ENCODE measurements at places on chromosomes 2 and 18.
A peak's percentile ranks its signal among the peaks of the same experiment; 100 is the strongest.

GRCh38 chr18:12928641-12929040 is 19.2 kb upstream of the SEH1L start:
- DNase-seq = no peak

- DNase-seq = no peak
Observed at GRCh38 chr2:3189076-3189591, 188.5 kb downstream of the EIPR1 start.

GRCh38 chr18:77000527-77000926 is 132.1 kb downstream of the MBP start:
- peak; percentile 34 for DNase-seq

GRCh38 chr2:216838151-216838550 is 21.7 kb downstream of the TNP1 start:
- DNase-seq = no peak

GRCh38 chr2:108570416-108570815 is 36.1 kb downstream of the LIMS1 start:
- peak; percentile 31 for DNase-seq

GRCh38 chr2:239081622-239082021 is 233.7 kb downstream of the TWIST2 start:
- no peak for DNase-seq

DNA sequence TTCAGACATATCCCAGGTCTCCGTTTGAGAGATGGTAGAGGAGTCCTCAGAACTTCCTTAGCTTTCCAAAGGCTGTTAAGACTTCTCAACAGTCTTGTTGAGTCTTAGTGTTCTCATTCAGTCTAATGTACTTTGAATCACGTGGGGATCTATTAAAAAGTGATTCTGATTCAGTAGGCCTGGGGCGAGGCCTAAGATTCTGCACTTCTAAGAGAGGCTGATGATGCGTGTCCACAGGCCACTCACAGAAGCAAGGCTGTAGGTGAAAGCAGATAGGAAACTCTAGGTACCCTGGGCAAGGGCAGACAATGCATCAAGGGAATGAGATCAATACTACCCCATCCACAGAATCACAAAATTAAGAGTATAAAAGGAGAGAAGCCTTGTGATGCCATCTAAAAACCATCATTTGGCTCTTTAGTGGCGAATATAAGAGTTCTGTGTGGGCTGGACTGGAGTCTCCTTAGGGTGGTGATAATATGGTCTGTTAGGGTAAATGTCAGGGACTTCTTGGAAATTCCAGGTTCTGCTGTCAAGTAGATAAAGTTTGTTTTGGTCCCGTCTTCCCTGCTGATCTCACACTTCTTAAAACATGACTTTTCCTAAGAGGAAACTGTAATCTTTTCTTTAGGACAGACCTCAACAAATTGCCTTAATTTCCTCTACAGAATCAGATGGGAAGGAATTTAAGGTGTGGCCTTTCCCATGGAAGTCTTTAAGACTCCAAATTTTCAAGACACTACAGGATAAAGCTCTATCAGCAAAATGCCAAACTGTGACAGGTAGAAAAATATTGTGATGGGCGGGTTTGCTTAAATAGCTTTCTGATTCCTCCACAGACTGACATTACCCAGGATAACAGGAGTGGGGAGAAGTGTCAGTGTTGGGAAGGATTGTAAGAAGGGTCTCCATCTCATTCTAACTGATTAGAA is 45.7 kb upstream of the NEMP2 start:
- no peak for DNase-seq

DNA sequence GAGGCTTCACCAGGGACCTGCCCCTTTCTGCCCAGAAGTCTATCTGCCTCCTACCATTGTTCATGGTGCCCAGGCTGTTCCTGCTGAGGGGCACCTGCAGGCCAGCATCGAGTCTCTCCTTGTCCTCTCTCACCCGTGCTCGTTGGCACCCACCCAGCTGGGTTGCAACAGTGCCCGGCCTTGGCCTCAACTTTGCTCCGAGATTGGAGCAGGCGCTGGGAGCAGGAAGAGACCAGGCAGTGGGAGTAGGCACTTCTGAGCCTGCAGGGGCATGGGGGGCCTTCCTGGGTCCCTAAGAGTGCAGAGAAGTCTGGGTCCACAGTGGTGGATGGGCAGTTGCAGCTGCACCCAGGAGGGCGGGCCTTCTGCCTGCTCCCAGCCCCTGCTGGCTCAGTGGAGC is 75.6 kb downstream of the NCOA1 start:
- DNase-seq = peak; percentile 18

DNA sequence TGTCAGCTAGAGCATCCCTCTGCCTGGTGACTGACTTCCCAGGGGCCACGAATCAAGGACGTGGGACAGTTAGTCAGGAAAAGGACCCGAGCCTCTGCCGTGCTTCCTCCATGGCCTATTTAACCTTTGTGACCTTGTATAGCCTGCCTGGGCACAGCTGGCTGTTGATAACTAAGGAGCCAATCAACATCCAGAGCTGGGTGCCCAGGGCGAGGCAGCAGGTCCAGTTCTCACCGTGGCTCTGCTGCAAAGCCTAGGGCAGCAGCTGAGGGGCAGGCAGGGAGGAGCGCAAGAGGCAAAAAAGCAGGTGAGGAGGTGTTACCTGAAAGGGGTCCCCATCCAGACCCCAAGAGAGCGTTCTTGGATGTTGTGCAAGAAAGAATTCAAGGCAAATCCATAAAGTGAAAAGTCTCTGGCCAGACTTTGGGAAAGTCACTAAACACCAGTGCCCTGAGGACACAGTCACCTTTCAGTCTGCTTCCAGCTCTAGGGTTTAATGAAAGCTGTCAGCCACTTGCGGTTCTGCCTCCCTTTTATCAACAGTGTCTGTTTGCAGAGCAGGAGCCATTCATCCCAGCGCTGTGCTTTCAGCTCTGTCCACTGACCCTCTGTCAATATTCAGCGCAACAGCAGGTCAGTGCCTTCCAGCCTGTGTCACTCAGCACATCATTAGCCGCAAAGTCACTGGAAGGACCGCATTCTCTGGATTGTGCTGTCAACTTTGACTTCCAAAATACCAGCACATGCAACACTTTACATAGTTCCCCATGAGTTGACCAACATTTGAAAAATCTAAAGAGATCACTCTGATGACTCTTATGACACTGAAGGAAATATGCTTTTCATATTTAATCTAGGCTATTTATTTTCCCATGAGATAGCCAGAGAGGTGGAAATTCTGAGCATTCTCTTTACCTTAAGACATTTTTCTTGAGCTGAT is 38.6 kb upstream of the ASAP2 start:
- DNase-seq = no peak

GRCh38 chr2:49978341-49978740 is 824.0 kb upstream of the FSHR start:
- DNase-seq = no peak

GRCh38 chr2:169294001-169294675 is 68.2 kb downstream of the LRP2 start:
- DNase-seq = no peak

DNA sequence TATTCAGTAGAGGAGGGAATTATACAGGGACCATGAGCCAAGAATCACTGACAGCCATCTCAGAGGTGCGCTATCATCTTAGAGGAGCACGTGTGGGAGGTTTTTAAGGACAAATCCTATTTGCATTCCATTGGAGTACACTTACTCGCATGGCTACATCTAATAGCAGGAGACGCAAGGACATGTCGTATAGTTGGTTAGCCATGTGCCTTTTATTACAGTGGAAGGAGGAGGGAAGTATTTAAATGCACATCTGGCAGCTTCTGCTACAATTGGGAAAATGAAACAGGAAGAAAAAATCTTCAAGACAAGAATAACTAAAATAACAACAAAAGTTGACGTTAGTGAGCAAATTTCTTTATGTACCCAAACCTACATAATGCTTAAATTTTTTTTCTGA is 86.5 kb upstream of the UGP2 start:
- no peak for DNase-seq

- no peak for DNase-seq
Observed at GRCh38 chr2:206255003-206255402, 19.5 kb upstream of the ZDBF2 start.

DNA sequence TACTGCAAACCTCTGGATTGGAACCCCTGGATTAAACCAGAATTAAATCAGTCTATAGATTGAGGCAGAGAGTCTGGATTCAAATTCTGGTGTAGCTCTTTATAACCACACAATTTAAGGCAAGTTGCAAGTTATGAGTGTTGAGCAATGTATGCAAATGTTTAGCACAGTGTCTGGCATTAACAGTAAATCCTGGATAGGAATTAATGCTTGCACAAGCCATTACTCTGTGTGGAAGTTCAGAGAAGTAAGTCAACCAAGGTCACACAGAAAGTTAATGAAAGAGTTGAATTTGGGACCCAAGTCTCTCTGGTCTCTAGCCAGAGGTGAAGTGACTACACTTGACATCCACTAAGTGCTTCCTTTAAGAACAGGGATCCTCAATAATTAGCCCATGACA is 2.0 kb upstream of the MARCO start:
- no peak for DNase-seq

DNA sequence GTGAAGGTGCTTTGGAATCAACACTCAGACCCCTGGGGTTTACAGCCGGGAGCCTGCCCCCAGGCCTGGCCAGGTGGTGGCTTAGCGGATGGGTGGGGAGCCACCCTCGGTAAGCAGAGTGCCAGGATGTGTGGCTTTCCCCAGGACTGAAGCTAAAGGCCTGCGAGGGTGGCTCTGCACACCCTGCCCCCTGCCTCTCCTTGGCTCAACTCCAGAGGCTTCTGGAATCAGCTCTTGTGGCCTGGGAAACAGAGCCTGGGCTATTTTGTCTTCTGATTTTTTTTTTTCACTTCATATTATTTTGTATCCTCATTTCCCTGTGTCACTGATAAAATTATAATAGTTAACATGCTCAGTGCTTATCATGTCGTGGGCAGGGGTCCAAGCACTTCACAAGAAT is 79.8 kb downstream of the RHOB start:
- DNase-seq = peak; percentile 45

- no peak for DNase-seq
Observed at GRCh38 chr2:237864444-237864931, 5.1 kb downstream of the RAMP1 start.

DNA sequence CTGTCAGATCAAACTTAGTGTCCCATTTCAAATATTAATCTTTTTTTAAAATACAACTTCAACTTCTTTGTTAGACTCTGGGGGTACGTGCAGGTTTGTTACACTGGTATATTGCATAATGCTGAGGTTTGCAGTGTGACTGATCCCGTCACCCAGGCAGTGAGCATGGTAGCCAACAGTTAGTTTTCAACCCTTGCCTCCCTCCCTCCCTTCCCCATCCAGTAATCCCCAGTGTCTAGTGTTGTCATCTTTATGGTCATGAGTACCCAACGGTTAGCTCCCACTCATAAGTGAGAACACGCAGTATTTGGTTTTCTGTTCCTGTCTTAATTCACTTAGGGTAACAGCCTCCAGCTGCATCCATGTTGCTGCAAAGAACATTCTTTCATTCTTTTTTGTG is 23.9 kb downstream of the NOL10 start:
- DNase-seq = no peak

DNA sequence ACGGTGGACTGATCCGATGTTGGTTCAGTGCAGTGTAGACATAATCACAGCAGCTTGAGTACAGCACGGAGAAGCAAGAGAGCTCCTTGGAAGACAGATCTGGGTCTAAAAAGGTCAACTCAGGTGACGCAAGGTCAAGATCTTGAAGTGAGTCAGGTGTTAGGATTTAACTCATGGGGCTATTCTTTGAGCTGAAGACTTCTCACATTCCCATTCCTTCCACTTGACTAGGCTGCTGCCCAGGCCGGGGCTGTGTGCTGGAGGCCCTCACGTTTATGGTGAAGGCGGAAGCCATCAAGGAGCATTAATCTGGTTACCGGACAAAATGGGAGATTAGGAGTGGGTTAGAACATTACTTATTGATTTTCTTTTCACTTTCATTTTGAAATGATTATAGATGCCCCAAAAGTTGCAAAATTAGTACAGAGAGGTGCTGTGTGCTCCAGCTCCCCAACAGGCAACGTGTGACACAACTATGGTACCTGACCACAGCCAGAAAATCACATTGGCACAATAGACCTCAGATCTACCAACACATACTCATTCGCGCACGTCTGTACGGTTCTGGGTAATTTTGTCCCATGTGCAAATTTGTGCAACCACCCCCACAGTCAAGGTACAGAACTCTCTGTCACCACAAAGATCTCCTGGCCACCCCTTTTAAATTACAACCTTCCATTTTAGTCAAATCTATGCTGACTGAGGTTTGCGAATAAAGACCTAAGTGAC is 77.6 kb upstream of the SEC11C start:
- no peak for DNase-seq

GRCh38 chr2:108226564-108226963 is 13.2 kb upstream of the SULT1C3 start:
- DNase-seq = no peak

DNA sequence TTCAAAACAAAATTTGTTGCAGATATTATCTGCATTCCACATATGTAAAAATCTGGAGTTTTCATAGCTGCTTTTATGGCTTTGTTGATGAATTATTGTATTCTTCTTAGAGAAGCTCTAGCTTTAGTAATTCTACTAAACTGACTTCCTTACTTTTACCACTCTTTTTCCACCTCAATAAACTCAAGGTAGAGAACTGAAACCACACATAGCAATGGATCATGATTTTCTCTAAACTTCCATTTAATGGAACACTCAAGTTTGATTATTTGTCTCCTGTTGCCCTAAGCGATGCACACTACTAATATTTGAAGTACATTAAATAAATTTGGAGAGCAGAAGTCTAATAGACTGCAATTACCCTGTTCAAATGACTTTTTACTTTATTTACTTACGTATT is 192.0 kb downstream of the NBAS start:
- no peak for DNase-seq

GRCh38 chr2:208142925-208143799 is 2.8 kb downstream of the CRYGB start:
- no peak for DNase-seq

- DNase-seq = no peak
Observed at GRCh38 chr2:232000439-232000838, 38.9 kb downstream of the DIS3L2 start.

GRCh38 chr18:65073060-65073550 is 677.7 kb upstream of the CDH7 start:
- DNase-seq = no peak

DNA sequence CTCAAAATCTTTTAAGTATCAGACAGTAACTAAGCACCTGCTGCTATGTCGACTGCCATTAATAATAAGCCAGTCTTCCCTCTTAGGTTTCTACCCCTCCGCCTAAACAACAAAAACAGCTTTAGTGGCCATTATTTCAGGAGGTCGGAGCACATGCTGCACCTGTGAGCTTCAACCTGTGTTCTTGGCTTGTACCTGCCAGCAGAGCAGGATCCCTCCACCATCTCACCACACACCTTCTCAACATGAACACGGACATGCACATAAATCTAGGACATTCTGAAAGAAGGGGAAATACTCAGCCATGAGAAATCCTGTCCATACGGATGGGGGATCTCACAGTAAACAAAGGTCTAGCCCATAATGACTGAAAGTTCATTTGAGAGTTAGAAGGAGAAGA is 3.7 kb downstream of the CYB5A start:
- no peak for DNase-seq

DNA sequence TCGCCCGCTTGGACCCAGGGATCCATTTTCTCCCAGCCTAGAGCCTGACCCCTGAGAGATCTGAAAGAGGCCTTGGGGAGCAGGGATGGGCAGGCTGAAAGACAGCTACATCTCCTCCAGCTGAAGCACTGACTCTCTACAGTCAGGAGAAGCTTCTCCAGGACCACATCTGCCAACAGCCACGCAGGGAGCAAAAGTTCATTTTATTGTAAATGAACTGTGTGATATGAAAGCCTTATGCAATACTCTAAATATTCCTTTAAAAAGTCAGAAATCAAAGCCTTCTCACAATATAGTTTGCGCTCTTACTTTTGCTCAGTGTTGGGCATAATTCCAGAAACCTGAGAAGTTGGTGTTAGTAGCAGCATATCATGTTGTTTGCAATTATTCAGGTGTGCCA is 428.9 kb upstream of the RAB6C start:
- DNase-seq = no peak
